SK-MEL-5 (cell line): ENCODE measurements at places on chromosomes 5 and 9. TPM values are rescaled to one million over a fixed set of nuclear protein-coding genes. Genes with fewer than 3 reads are reported as not detected.

DNA sequence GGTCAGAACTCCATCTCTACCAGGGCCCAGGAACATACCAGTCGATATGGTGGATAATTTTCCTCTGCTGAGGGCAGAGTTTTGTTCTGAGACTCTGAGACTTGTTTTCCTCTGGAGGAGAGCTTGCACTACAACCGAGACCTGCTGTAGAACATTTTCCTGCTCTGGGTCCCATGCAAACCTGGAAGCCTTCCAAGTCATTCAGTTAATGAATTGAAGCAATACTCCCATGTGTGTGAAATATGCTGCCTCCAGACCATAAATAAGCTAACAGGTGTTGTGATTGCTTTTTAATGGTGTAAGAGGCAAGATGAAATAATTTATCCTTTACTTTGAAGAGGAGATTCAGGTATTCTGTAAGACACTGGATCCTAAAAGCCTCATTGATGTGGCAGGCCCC lies 372.8 kb downstream of the TMEM167A start:
- no peak for DNase-seq

NAIF1 gene
- total RNA-seq = 11.9 and 15.1 TPM in 2 replicates

DNA sequence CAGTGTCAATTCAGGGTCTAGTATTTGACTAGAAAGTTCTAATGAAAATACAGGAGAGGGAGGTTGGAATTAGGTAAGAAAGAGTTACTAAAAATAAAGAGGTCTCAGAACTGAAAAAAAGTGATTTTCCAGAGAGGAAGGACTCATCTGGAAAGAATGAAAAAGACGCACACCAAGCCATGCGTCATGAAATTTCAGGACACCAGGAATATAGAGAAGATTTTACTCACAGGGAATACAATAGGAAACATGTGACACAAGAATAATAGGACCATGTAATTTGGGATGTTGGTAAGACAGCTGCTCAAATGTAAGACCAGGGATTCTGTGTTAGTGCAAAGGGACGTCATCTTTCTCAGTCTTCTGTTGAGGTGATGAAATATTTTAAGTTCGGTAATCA lies 224.7 kb downstream of the GDNF start:
- no peak for DNase-seq

DNA sequence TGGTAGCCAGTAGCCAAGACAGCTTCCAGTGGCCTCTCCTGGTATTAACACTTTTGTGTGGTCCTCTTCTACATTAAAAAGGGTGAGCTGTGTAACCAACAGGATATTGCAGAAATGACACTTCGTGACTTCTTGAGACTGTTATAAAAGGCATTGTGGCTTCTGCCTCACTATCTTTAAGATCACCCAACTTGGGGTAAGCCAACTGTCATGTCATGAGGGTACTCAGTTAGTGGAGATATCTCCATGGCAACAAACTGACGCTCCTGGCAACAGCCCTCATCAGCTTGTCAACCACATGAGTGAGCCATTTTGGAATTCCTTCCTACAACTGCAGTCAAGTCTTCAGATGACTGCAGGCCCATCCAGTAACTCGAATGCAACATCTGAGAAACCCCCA lies 121.7 kb downstream of the DEPDC1B start:
- peak; percentile 7 for DNase-seq

DNA sequence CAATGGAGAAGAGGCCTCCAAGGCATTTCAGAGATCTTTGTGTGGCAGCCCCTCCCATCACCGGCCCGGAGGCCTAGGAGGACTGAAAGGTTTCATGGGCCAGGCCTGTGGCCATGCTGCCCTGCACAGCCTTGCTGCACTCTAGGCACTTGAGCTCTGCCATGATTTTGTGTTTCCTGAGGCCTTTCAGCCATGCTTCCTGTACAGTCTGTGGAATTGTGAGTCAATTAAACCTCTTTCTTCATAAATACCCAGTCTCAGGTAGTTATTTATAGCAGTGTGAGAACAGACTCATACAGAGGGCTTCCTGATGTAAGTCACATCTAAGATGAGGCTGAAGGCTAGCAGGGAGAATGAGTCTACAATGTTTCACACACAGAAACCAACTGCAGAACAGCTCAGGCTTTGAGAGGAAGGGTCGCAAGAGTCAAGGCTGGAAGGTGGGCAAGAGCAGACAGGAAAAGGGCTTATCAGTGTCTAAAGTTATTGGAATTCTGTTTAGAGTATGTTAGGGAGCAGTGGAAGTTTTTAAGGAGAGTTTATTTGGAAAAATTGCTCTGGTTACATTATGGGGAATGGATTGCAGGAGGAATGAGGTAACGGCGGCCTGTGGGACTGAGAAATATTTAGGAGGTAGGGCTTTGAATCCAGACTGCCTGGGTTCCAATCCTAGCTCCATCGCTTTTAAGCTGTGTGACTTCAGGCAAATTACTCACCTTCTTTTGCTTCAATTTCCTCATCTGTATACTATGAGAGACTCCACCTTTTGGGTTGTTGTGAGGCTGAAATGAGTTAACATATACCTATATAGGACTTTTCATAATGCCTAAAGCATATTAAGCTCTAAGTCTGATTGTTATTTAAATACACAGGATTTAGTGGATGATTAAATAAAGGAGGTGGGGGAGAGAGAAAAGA lies 291.2 kb downstream of the CWC27 start:
- DNase-seq = no peak

KIF4B gene
- total RNA-seq = not detected in 2 replicates

ASTN2 gene
- 10.8 and 11.9 TPM in 2 replicates for total RNA-seq

DNA sequence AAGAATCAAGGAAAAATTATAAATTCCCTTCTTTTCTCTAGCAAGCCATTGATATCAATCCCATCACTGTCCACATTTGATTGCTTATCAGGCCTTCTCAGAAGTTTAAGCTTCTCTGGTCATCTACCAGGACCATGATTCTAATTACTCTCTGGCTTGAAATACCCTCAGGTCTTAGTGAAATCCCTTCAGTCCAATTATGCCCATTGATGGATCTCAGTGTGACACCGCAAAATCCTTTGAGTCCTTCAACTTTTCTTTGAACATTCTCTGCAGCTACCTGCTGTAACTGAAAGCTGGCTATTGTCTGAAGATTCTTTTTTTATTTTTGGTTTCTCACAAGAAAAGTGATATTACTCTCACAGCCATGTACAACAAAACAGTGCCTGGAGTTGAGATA lies 3.0 kb upstream of the CDH9 start:
- DNase-seq = no peak

- no peak for DNase-seq
These were observed 347.0 kb upstream of the CLINT1 start for GRCh38 chr5:158205992-158206391.
